ENCODE measurements at places on chromosomes 11 and 22. TPM values are rescaled to one million over a fixed set of nuclear protein-coding genes. Genes with fewer than 3 reads are reported as not detected.

- DNase-seq = no peak
These were observed 11.5 kb downstream of the PKNOX2 start for GRCh38 chr11:125175896-125176575.

DNA sequence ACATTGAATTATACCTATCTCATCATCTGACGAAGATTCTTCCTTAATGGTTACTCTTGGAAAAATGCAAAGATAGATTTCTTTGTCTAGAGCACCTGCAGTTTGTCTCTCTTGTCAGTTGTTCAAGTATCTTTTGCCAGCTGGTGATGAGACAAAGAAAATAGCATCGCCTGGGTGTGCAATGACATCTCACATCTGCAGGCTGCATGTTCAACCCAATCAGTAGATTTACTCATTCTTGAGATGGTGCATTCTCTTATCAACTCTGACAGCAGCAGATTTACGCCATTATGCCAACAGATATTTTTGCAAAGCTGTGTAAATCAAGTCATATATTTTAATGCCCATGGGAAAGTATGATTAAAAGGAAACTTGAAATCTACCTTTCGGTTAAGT lies 164.6 kb upstream of the PDGFD start:
- DNase-seq = peak; percentile 27

DNA sequence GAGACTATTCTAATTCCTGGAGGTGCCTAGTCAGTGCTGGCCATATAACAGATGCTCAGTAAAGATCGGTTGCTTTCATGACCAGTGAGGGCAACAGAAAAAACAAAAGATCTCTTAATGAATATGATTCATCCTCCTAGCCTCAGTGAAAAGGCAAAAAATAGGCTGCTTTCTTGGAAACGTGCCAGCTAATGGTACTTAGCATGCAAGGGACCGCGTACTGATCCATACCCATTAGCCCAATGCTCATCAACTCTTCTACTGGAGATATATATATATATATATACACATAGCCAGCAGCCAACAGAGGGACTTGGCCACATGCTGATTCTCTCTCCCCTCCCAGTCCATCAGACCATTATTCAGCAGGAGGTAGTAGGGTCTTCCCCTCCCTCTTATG lies 320.4 kb downstream of the KIRREL3 start:
- no peak for DNase-seq

- no peak for DNase-seq
These were observed 5.7 kb downstream of the FTH1 start for GRCh38 chr11:61961570-61962212.

GRCh38 chr22:35430897-35431322 lies 31.0 kb downstream of the MCM5 start:
- DNase-seq = peak; percentile 93

GRCh38 chr22:43994006-43994405 lies 30.1 kb upstream of the PARVB start:
- DNase-seq = no peak

GRCh38 chr11:124892750-124893454 lies 4.8 kb downstream of the ROBO4 start:
- no peak for DNase-seq

DNA sequence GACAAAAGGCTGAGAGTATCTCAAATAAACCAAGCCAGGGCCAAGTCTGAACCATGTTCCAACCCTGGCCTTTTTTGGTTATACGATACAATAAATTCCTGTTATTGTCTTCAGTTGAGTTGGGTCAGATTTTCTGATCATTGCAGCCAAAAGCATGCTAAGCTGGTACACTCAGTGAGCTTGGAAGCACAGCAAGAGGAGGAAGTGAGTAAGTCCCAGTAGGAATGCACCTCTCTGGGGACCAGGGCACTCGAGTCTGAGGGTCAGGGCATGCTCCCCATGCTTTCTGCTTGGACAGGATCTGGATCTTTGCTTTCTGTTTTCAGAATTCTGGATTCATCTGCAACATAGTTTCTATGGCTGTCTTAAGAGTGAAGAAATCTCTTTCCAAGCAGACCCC lies 73.1 kb downstream of the TMPRSS5 start:
- no peak for DNase-seq

DNA sequence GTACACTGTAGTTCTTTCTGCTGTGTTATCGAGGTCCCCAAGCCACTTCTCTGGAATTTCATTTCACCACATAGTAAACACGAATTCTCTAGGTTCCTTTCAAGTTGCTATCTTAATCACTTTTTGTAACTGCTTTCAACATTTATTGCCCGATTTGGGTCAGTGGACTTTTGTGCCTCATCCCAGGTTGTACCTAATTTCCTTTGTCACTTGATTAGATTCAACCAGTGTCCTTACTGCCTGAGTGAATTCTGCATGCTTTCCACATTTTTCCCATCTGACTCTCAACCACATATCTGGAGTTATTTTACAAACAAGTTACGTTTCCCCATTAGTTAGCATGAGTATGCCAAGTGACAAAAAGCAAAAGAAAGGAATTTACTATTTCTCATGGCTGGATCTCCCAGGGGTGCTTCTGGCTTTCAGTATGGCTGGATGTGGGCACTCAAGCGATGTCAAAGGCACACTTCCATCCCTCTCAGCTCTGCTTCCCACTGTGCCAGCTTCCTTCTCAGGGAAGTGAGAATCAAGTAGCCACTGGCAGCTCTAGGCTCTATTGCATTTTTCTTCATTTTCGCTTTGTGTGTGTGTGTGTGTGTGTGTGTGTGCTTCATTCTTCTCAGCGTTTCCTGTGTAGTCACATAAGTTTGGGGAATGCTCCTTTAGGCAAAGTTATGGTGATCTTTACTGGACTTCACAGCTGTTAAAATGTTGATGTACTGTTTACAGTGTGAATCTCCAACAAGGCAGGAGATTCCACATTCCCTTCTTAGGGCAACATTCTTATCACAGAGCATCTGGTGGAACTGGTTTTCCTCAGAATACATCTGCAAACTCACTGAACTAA lies 128.9 kb downstream of the DBX1 start:
- peak; percentile 77 for DNase-seq

DNA sequence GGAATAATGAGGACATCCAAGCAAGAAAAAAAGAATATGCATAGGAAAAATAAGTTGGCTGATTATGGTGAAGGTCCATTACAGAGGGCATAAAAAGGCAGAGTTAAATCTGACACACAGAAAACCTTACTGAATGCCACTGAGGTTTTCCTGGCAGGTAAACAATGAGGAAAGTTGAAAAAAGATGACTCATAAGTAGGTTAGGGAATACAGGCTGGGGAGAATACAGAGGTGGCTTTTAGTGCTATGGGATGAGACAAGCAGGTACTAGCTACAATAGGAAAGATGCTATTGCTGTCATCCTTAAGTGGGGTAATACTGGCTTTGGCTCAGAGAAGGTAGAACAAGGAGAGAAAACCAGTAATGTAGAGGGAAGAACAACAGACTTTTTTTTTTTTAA lies 44.7 kb downstream of the CSTF3 start:
- no peak for DNase-seq

DNA sequence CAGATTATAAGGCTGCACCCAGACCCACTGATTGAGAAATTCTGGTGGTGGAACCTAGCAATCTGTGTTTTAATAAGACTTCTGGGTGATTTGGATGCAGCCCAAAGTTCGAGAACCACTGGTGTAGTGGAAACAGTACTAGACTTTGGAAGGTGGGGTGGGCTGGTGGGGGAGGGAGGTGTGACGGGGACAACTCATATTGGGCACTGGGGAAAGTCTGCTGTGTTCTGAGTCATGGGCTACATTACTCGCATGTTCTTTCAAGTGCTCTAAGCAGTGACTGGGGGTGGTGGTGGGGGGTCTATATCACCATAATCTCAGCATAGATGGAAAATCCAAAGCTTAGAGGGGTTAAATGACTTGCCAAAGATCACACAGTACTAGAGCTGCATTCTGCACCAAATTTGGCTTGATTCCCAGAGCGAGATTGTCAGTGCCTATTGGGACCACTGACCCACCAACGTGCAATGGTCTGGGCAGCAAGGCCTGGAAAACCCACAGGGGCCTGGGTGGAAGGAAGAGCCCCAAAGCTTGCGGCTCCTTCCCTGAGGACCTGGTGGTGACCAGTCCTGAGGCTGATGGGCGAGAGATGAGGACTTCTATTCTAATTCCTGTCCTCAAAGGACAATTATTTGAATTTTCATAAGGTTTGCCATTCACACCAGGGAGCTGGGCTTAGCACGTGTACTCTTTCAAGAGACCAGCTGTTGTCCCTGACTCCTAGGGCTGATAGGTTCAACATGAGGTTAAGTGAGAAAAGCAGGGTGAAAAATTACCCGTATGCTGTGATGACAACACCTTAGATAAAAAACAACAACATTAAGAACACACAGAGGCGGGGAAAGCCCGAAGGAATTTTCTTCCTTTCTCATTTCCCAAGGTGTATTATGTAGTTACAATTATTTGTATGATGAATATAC lies 77.5 kb upstream of the NARS2 start:
- no peak for DNase-seq

GRCh38 chr22:19753090-19753842 lies 7.3 kb upstream of the TBX1 start:
- DNase-seq = no peak

- DNase-seq = no peak
These were observed 44.2 kb downstream of the SHANK2 start for GRCh38 chr11:71208011-71208774.

- DNase-seq = no peak
These were observed 6.9 kb downstream of the PLET1 start for GRCh38 chr11:112253605-112254242.

DNA sequence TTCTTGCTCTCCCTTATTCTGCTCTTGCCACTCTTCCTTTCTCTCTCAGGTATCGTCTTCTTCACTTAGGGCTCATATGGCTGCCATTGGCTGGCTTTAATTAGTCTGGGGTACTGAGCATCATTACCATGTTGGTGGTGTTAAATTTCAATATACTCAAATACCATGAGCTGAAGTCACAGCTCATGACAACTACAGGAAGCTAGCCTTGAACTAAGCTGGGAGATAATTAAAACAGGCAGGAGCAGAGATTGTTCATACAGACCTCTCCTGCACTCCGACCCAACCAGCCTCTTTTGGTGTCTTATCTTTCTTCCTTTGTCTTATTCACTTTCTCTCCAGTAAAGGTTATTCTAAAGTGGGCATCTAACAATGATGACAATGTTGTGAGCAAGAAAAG lies 130.9 kb upstream of the BLID start:
- no peak for DNase-seq

DNA sequence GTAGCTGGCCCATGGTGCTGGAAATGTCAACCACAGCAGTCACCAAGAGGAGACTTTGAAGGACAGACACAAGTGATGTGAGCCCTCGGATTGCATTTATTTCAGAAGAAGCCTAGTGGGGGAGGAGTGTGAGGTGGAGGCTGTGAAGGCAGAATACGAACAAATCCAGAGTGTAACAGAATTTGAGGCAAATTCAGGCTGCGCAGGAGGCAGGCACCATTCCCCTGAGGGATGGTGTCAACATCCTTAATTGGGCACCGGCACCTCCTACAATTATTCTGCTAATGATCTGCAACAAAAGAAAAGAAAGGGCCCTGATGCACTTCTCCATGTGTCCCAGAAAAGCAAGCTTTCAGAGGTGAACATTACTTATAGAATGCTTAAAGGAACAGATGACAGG lies 32.2 kb downstream of the CWC15 start:
- DNase-seq = no peak

DNA sequence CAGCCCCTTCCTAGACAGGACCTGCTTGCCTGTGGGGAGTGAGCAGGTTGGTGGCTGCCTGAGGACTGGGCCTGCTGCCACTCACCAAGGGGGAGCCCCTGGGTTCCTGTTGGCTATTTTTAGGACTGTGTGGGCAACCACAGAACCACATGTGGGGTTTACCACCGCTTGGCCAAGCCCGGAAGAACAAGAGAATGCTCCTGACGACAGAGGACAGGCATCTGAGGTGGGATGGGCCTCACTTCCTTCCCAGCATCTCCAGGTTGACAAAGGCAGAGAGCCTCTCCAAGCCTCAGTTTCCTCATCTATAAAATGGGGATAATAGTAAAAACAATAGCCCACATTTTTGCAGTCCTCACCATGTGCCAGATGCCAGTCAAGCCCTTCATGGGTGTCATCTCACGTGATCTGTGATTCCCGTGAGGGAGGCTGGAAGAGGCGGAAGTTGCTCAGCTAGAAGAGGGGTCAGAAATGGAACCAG lies 43.6 kb downstream of the LRRC32 start:
- DNase-seq = no peak

- no peak for DNase-seq
These were observed 49.0 kb downstream of the CTSC start for GRCh38 chr11:88288560-88288959.

DNA sequence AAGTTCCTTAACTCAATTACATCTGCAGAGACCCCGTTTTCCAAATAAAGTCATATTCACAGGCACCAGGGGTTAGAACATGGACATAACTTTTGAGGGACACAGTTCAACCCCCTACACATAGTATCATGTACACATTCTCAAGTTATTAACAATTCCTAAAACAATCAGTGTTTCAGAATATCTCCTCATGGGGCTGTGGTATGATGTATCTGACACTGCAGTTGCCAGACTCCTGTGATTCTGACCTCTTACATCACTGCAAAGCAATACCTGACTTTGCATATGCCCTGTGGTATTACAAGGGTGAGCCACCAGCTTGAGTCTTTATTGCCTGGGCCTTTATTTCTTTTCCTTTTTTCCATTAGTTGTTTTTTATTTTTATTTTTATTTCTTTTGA lies 141.7 kb downstream of the COMMD9 start:
- DNase-seq = no peak

DNA sequence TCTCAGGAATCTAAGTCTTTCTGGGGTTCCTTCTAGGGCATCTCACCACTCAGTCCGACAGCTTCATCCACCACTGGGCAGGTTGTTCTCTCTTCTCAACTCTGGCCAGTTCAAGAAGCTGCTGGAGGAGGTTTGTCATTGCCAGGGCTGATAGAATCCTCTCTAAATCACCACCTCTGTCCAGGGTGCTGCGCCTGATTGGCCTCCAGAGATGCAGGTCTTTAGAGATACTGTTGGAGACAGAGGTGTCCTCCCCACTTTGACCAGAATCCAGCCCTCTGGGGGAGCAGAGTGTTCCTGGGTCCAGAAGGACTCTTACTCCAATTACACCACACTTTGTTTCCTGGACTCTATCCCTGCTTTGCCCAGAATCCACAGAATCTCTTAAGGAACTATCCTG lies 90.2 kb downstream of the NELL1 start:
- no peak for DNase-seq

GDPD4 gene
- 0.48 TPM for total RNA-seq

NUP160 gene
- total RNA-seq = 57.3 TPM

CACNA1I gene
- 0.48 TPM for total RNA-seq

HEPHL1 gene
- 0.96 TPM for total RNA-seq

GRM5 gene
- total RNA-seq = 3.1 TPM

CHRNA10 gene
- 1.7 TPM for total RNA-seq

CD151 gene
- 159 TPM for total RNA-seq

APOBEC3B gene
- not detected for total RNA-seq

CASP5 gene
- total RNA-seq = not detected

MISFA gene
- 1.7 TPM for total RNA-seq

NPTXR gene
- 3.9 TPM for total RNA-seq

ANKK1 gene
- total RNA-seq = 0.48 TPM

CCDC15 gene
- 8.7 TPM for total RNA-seq

CARD10 gene
- 5.5 TPM for total RNA-seq

CASP4 gene
- 46.7 TPM for total RNA-seq

CREB3L1 gene
- 23.4 TPM for total RNA-seq

All from umbilical cord (tissue), 2 donors.